T-cell (primary cell): ENCODE measurements at places on chromosomes 6 and 20.
A peak's percentile ranks its signal among the peaks of the same experiment; 100 is the strongest.

DNA sequence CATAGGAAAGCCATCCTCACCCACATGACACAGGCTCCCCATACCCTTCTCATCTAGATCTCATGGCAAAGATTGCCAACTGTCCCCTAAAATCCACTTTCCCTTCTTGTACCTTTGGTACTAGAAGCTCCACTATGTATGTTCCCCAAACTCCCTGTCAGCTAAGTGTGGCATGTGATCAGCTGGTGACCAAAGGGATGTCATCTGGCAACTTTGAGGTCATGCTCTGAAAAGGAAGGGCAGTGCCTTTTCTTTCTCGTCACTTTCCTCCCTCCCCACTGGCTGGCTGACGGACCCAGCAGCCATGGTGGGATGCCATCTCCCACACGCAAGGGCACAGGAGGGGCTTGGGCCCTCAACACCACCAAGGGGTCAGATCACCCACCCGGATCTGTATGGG lies 23.8 kb upstream of the TAF8 start:
- no peak for DNase-seq

DNA sequence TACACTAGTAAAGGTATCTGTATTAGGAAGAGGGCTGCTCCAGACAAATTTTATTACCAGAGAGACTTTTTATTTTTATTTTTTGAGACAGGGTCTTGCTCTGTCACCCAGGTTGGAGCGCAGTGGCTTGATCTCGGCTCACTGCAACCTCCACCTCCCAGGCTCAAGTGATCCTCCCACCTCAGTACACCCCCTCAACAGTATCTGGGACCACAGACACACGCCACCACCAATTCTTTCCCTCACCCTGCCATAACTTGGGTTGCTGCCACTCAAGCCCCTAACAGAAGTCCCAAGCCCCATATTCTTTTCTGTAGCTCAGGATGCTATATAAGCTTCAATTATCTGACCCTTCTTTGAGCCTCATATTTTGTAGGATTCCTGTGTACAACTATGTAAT lies 6.9 kb downstream of the BCL2L1 start:
- no peak for DNase-seq

DNA sequence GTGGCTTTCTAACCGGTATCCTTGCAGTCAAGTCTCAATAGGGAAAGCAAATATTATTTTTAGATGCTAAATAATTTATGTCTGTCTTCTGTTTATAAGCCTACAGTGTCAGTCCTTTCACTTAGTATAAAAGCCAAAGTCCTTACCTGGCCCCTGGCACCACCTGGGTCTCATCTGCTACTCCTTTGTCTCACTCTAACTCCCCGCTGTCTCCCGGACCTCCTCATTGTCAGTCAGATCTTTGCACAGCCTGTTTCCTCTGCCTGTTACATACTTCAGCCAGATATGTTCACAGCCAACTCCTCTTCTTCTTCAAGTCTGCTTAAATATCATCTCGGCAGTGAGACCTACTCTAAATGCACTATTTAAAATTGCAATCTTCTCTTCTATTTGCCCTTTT lies 84.2 kb downstream of the THEMIS start:
- no peak for DNase-seq

DNA sequence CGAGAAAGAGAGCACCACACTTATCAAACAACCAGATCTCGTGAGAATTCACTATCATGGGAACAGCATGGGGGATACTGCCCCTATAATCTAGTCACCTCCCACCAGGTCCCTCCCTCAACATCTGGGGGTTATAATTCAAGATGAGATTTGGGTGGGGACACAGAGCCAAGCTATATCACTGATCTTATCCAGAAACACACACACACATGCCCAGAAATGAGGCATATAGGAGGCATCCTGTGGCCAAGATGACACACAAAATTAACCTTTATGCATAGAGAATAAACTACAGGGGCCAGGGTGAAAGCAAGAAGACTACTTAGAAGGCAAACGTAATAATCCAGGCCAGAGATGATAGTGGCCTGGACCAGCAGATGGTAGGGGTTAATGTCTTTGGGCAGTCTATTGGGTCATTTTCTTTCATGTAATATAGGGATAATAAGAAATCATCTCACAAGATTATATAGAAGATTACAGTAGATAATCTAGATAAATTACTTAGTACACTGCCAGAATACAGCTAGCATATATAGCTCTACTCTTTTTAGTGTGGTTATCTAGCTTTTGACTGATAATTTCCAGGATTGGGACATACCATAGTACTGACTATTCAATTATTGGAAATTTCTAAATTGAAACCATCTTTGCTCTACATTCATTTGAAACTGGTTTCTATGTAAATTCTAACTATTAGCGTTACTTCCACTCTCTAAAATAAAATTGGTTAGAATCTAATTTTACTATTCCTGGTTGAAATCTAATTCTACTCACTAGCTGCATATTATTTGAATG lies 20.0 kb downstream of the RNF144B start:
- no peak for DNase-seq

GRCh38 chr6:88633782-88634181 lies 329.6 kb downstream of the RNGTT start:
- no peak for DNase-seq

- no peak for DNase-seq
Measured at GRCh38 chr6:6840831-6841291, 252.3 kb downstream of the LY86 start.

DNA sequence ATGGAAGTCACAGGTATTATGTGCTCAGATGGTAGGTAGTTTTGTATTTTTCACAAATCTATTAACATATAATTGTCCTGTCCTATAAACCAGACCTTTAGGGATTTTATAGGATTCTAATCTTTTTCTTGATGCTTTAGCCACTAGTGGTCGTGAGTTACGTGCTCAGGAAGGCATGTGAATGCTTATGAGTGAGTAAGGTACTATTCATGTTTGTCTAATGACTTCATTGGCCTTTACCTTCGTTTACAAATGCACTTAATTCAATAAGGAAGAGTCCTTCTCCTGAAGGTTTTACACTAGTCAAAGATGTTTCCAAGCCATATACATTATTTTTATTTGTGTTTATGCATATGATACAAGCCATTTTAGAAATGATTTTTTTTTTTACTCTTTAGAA lies 23.0 kb downstream of the PACRG start:
- no peak for DNase-seq

- DNase-seq = peak; percentile 87
Measured at GRCh38 chr6:33312361-33313104, 1.3 kb downstream of the TAPBP start.

DNA sequence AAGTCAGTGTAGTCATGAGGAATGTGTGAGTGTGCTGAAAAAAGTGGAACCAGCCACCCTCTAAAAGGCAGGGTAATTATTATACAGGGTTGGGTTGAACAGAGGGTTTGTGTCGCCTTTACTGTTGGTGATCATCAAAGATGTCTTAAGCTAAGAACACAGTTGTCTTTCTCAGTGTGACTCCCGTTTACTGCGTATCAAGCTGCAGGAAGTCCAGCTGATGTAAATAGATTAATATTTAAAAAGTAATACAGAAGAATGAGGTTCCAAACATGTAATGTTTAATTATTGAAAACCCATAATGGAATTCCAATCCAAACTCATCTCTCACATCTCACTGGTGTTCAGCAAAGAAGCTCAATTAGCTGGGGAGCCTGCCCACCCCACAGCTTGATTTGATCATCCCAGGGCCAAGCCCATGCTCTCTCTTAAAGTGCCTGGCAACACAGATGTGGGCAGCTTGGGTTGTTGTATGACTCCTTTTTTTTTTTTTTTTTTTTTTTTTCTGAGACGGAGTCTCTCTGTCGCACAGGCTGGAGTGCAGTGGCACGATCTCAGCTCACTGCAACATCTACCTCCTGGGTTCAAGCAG lies 127.5 kb downstream of the SOBP start:
- DNase-seq = no peak

DNA sequence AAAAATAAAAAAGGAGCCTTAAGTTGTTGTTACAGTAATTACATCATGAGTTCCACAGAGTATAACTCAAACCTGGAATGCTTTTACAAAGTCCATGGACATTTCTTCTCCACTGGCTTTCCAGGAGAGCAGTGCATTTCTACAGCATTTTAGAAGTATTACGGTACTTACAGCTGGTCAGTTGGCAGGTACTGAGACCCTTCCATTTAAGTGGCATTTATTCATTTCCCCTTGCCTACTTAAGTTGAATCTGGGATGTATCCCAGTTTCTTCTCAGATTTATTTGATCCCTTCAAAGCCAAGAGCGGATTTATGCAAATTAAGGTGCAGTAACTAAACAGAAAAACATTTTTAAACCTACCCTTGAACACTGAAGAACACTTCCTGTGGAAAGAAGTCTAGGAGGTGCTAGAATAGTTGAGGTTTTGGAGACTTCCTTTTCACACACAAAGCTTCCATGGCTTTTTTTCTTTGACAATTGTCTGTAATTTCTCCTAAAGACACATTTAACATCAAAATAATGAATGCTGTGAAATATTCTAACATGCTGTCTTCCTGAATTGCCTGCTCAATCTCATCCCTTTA lies 3.4 kb downstream of the PRDM13 start:
- no peak for DNase-seq

DNA sequence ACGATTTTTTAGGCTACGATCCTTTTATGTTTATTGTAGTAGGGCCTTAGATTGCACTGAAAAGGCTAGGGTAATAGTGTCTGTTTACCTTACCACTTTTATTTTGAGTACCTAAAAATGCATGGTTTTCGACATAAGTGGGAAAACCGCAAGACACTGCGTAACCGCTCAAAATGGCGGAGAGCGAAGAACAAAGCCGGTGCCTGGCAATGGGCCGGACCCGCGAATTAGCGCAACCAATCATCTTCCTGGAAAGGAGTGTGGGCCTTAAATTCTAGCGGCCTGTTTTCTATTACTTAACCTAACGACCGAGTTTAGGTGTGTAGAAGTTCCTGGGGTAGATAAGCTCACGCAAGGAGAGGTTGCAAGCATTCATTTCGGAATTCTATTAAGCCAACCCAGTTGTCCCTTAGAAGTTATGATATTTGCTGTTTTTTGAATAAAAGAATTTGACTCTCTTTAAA lies 118.0 kb downstream of the HFE start:
- DNase-seq = peak; percentile 86

- DNase-seq = no peak
Measured at GRCh38 chr20:50256577-50256976, 65.9 kb downstream of the CEBPB start.

DNA sequence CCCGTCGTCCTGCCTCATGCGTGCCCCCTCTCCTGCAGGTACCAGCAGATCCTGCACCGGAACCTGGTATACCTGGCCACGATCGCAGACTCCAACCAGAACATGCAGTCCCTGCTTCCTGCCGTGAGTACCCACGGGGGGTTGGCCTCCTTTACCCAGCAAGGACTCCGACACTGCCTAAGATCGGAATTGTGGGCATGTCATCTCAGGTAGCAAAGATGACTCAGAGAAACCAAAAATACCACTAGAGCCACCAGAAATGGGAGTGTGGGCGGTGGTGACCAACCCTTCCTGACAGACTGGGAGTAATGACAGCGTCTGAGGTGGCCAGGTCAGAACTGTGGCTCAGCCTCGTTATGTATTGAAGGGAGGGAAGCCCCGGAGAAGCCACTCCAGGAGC lies 16.3 kb downstream of the SS18L1 start:
- DNase-seq = no peak

DNA sequence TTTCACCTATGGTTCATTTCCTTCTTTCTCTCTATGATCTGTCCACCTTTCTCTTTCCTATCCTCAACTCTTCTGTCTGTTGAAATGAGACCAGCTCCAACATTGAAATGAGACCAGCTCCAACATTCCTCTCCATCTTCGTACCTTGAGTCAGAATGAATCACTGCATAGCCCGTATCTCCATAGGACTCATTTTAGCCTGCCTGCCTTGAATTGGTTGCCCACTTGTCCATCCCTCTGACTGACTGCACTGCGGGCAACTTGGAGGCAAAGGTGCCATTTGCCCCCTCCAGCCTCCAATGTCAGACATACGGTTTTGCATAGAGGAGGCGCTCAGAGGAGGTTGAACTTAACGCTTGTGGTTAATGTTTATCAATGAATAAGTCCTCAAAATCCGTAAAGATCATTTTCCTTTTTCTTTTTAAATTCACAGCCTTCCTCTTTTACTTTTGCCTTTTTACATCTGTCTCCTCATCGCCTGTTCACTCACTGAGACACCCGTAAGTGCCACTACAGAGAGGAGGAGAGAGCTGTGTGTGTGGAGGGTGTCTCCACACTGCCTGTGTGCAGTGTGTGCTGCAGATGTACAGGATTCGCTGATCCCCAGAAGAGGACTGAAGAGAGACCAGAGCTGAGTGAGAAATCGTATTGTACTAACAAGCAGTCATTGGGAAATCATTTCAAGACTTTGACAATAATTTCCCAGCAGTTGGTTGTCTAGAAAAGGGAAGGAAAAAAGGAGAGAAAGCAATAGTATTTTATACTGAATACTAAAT lies 579.6 kb upstream of the MAP3K7 start:
- no peak for DNase-seq

DNA sequence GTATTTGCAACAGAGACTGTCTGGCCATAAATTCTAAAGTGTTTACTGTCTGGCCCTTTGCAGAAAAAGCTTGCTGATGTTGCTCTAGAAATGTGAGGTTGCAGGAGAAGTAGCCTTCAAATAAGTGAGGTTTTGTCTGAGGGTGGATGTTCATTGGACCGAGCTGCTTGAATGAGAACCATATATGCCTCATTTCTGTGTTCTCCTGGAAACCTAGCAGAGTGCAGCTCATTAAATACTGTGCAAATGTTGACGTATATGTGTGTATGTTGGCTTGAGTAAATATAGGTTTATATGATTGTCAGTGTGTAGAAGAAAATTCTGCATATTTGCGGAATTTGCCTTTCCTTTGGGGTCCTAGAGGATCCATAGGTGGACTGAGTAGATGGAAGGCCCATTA lies 39.0 kb downstream of the CHMP4B start:
- DNase-seq = no peak

GRCh38 chr20:14333721-14334120 lies 3.7 kb downstream of the FLRT3 start:
- DNase-seq = no peak

GRCh38 chr6:8441452-8441851 lies 6.1 kb upstream of the SLC35B3 start:
- DNase-seq = no peak

- no peak for DNase-seq
Measured at GRCh38 chr6:18515767-18516166, 128.6 kb downstream of the RNF144B start.

DNA sequence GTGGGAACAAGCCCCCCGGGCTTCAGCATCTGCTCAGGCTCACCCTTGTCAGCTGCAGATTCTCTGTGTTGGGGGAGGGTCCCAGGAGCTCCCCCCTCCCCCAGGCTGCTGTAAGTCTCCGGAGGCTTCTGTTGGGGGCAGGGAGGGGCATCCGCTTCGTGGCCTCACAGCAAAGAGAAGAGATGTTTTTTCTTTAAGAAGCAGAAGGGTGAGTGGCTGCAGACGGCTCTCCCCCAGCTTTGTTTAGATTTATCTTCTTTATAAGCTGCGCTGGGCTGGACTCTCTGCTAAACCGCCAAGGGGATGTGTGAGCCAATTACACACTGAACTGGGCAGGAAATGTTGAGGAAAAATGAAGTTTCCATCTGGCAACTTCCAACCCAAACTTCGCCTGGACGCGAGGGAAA lies 48.7 kb upstream of the GATA5 start:
- DNase-seq = no peak
